ENCODE measurements at places on chromosomes 1 and 21. TPM values are rescaled to one million over a fixed set of nuclear protein-coding genes. Genes with fewer than 3 reads are reported as not detected.

DNA sequence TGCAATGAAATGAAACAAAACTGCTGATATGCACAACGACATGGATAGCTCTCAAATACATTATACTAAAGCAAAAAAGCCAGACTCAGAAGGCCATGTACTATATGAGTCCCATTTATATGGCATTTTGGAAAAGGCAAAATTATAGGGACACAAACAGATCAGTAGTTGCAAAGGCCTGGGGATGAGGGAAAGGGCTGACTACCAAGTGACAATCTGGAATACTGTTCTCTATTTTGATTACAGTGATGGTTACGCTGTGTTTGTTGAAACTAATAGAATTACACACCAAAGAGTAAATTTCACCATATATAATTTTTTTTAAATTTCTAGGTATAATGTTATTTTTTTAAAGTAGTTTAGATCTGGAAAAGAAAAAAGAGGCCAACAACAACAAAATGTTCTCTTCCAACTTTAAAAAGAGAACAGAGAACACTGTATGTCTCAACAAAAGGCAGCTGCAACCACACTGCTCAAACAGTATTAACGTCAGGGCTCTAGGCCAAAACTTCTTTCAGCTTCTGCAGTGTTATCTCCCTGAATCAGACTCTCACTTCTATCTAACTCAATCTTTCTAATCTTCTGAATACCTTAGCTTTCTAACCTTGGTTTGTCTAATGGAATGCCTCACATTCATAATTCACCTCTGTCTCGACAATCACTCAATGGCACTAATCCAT lies 75.8 kb downstream of the FOXJ3 start:
- DNase-seq, result no peak

DNA sequence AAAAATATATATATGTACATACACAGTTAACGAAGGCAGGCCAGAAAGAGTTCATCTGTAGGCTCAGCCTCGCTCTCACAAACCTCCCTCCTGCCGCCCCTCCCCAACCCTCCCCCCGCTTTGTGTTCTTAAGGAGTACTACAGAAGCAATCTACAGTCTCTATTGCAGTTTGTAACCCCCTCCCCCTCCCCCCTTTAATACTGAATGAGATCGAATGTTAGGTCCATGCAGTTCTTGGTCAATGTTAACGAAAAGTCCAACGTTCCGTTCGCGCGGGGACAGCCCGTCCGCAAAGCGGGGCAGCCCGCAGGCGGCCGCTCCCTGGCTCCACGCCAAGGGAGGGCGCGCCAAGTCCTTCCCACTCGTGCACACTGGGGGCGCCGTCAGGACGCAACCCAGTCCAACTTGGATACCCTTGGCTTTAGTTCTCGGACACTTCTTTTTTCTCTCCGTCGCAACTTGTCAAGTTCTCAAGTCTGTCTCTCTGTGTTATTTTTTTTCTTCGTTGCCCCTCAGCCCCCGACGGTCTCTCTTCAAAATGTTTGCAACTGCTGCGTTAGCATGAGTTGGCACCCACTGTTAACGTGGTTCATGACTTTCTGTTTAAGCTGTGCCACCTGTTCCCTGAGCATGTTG lies 2.2 kb downstream of the JUN start:
- peak; percentile 88 for DNase-seq

Gene CCDC185
- total RNA-seq, result not detected

DNA sequence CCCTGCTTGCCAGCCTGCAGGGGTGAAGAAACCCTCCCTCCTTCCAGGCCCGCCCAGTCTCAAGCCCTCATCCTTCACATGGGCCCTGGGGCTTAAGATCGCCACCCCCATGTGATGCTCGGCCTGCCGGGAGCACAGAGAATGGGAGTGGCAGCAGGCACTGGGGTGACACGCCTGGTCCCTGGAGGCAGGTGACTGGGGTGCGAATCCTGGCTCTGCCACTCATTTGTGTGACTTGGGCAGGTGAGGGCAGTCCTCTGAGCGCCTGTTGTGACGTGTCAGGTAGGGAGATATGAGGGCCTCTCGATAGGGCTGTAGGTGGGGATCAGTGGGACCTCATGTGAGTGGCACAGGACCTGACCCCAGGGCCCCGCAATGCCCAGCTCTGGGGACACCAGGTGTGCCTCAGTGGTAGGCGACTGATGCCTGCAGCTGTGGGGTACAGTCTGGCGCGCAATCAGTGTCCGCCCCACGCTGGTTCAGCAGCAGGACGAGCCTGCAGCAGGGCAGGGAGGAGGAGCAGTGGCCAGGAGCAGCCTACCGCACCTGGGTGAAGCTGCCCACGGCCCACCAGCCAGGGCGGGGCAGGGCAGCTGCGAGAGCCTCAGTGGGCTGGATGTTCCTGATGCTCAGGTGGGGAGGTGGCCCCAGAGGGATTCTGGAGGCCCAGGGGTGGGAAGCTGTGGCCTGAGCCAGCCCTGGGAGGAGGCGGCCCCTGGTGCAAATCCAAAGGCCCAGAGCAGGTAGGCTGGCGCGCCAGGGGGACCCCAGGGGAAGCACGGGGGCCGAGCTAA lies 6.2 kb downstream of the SH2D5 start:
- peak; percentile 18 for DNase-seq

Gene DNAH14
- total RNA-seq, result 5.5 TPM

GRCh38 chr1:66503841-66504470 lies 30.0 kb upstream of the SGIP1 start:
- DNase-seq, result peak; percentile 29

DNA sequence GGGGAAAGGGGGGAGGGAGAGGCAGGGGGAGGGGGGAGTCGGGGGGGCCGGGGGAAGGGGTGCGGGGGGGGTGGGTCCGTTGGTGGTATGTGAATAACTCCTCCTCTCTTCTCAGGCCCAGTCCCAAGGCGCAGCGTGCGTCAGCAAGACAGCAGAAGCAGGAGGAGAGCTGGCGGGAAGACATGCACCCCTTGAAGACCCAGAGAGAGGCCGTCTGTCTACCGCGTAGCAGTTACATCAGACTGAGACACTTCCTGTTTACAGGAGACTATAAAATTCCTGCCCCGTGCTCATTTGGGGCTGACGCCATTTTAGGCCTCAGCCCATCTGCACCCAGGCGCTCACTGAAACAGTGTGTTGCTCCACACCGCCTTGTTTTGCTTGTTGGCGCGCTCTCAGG lies 55.3 kb downstream of the SETD4 start:
- no peak for DNase-seq

- DNase-seq, result no peak
Observed at GRCh38 chr1:240426051-240426450, 185.9 kb downstream of the GREM2 start.

DNA sequence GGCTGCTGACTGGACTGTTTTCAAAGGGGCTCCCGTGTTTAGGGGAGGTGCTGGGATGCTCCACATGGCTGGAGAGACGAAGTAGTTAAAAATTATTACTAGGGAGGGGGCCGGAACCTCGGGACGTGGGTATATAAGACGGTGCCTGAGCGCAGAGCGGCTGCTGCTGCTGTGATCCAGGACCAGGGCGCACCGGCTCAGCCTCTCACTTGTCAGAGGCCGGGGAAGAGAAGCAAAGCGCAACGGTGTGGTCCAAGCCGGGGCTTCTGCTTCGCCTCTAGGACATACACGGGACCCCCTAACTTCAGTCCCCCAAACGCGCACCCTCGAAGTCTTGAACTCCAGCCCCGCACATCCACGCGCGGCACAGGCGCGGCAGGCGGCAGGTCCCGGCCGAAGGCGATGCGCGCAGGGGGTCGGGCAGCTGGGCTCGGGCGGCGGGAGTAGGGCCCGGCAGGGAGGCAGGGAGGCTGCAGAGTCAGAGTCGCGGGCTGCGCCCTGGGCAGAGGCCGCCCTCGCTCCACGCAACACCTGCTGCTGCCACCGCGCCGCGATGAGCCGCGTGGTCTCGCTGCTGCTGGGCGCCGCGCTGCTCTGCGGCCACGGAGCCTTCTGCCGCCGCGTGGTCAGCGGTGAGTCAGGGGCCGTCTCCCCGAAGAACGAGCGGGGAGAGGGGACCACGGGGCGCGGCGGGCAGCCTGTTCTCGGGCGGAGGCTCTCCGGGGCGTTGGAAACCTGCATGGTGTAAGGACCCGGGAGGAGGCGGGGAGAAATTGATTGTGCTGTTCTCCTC lies at the start of gene CHODL:
Gene CHODL, plus strand, starts transcription at position 163 of the 793 bp plus-strand sequence. Its CDS starts 391 bp downstream, at position 554.
- DNase-seq, result peak; percentile 34

DNA sequence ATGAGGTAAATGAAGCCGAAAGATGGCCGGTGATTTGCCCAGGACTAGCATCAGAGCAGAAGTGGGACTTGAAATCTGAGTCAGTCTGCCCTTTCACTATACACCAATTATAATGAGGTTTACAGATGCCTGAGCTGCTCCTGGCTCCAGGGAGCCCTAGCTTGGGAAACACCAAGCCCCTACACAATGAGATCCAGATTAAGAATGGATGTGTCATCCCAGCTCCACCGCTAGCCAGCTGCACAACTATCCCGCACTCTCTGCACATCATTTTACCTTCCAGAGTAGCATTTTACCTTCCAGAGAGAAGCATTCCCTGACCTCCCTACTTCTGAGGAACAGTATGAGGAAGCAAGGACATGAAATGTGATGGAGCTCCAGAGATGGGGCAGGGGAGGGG lies 27.0 kb downstream of the SERTAD4 start:
- no peak for DNase-seq

GRCh38 chr1:171965777-171966176 lies 124.5 kb downstream of the DNM3 start:
- DNase-seq, result no peak

GRCh38 chr1:227952374-227953021 lies 4.8 kb upstream of the WNT9A start:
- no peak for DNase-seq

- no peak for DNase-seq
Observed at GRCh38 chr1:153025797-153026196, 5.2 kb upstream of the SPRR1B start.

DNA sequence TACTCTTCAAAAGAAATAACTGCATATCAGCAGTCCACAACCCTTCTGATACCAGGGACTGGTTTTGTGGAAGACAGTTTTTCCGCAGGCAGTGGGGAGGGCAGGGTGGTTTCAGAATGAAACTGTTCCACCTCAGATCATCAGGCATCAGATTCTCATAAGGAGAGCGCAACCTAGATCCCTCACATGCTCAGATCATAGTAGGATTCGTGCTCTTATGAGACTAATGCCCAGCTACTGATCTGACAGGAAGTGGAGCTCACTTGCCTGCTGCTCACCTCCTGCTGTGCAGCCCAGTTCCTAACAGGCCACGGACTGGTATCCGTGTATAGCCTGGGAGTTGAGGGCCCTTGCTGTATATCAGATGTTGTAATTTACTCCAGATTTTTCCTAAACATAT lies 11.5 kb downstream of the RO60 start:
- DNase-seq, result no peak

DNA sequence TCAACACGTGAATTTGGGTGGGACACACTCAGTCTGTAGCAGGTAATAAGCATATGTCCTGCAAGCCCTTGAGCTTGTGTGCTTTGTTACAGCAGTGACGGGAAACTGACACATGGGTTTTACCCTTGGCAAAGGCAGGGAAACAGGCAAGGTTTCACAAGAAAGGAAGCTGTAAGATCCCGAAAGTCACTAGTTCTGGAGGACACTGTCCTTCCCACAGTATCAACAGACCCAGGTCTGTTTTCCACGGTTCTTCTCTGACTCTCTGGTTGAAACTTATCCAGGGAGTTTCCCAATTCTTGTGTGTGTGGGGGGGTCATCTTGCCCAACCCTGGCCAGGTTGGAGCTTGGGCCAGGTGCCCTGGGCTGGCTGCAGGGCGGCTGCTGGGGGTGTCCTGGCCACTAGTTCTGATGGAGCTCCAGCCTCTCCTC lies 29.3 kb upstream of the ZBTB21 start:
- peak; percentile 44 for DNase-seq

Gene KRTAP26-1
- not detected for total RNA-seq

DNA sequence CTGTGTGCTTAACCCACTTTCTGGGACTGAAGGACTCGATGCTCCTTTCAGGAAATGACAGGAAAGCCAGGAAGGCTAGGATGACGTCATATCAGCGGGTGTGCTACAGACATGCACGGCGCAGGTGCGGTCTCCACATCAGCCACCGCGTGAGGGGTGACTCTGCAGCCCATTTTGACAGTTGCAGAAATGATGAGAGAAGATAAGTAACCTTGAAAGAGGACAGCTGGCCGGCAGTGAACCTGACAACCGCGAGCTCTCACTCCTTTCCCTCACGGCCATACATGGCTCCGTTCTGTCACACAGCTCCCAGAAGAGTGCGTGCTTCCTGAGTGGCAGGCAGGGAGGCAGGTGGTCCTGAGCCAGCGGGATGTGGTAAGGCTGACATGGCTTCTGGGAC lies 1.7 kb upstream of the KRTAP10-5 start:
- DNase-seq, result no peak
